Nucleus accumbens (tissue), 56 donors: ENCODE measurements at places on chromosomes 3 and 15.

DNA sequence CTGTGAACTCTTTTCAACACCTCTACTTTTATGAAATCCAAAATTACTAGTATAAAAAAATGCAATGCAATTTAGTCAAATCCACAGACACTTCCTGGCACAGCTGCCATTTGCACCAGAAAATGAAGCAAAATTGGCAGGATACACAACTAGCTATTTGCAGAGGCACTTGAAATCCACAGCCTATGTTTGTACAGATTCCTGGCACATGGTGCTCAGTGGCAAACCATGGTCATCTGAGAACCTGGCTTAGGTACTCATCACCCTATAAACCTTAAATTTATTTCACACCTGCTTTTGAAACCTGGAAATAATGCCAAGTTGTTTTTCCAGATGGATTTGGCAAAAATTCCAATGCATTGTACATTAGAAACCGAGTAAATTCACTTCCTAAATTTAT, 20.2 kb upstream of the PPM1L start:
- no peak for DNase-seq

DNA sequence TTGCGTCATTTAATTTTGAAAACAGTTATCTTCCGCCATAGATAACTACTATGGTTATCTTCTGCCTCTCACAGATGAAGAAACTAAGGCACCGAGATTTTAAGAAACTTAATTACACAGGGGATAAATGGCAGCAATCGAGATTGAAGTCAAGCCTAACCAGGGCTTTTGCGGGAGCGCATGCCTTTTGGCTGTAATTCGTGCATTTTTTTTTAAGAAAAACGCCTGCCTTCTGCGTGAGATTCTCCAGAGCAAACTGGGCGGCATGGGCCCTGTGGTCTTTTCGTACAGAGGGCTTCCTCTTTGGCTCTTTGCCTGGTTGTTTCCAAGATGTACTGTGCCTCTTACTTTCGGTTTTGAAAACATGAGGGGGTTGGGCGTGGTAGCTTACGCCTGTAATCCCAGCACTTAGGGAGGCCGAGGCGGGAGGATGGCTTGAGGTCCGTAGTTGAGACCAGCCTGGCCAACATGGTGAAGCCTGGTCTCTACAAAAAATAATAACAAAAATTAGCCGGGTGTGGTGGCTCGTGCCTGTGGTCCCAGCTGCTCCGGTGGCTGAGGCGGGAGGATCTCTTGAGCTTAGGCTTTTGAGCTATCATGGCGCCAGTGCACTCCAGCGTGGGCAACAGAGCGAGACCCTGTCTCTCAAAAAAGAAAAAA, 1.2 kb downstream of the B2M start:
- DNase-seq = no peak

DNA sequence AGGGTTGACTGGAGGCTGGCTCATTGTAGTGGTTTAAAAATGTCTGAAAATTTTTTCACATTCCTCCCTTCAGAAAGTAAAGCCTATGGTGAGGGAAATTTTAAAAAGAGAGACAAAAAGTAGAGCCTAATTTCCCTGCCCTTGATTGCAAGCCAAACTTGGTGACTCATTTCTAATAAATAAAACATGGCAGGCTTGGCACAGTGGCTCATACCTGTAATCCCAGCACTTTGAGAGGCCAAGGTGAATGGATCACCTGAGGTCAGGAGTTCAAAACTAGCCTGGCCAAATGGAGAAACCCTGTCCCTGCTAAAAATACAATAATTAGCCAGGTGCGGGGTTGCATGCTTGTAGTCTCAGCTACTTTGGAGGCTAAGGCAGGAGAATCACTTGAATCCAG, 18.9 kb upstream of the ARRDC4 start:
- DNase-seq = no peak

- DNase-seq = no peak
Measured at GRCh38 chr3:31993843-31994242, 12.3 kb downstream of the ZNF860 start.

- DNase-seq = no peak
Measured at GRCh38 chr3:49554633-49555265, 472 bp downstream of the BSN start.

DNA sequence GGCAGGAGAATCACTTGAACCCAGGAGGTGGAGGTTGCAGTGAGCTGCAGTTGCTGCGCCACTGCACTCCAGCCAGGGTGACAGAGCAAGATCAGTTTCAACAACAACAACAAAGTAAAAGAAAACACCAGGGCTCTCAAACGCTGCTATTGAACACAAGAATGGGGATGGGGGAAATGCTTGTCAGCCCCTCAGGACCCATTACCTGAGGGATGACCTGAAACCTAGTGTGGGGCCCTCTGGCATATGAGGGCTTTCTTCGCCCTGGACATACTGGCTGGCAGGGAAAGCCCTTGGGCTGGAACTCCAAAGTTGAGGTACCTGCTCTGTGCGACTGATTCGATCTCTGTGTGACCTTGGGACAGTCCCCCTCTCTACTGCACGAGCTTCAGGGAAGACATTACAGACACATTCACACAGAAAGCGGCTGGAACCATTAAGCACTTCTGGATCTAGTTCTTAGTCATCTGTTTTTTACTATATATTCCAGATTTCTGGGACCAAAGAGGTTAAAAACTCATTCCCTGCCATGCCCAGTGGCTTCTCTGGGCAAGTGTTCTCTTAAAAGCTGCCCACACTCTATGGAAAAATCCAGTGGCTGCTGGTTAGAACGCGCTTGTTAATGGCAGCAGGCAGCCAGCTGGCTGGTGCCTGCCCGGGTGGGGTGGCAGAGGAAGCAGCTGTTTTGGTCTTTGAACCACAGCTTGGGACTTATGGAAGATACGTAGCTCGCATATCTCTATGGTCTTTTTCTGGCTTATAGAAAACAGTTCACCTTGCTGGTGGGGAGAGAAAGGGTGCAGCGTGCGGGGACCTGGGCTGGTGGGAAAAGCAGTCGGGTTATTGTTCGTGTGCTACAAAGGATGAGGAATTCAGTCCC, 57.2 kb downstream of the ATP1B3 start:
- DNase-seq = no peak

DNA sequence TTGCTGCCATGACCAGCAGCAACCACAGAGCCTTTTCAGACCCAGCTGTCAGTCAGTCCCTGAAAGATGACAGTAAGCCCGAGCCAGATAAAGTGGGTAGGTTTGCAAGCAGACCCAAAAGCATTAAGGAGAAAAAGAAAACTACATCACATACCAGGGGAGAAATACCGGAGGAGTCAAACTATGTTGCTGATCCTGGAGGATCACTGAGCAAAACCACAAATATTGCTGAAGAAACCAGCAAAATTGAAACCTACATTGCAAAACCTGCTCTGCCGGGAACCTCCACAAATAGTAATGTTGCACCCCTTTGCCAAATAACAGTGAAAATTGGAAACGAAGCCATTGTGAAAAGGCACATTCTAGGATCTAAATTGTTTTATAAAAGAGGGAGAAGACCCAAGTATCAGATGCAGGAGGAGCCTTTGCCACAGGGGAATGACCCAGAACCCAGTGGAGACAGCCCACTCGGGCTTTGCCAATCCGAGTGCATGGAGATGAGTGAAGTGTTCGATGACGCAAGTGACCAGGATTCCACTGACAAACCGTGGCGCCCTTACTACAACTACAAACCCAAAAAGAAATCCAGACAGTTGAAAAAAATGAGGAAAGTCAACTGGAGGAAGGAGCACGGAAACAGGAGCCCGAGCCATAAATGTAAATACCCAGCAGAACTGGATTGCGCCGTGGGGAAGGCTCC, 42.1 kb upstream of the RASA2 start:
- DNase-seq = no peak
